AG04450 (cell line): ENCODE measurements at places on chromosomes 13 and 19.

GRCh38 chr19:2345794-2346663, 14.0 kb upstream of the TMPRSS9 start:
- no peak for DNase-seq

DNA sequence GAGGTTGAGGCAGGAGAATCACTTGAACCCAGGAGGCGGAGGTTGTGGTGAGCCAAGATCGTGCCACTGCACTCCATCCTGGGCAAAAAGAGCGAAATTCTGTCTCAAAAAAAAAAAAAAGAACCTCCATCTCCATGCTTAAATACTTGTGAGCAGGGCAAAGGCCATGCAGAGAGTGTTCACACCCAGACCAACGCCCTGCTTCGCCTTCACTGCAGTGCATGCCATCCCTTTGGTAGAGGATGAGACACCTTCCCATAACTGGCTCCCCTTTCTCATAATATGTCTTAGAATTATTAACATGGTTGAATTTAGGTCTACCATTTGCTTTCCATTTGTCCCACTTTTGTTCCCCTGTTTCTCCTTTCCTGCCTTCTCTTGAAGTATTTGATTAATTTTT, 15.4 kb downstream of the BBC3 start:
- no peak for DNase-seq

GRCh38 chr19:16419669-16420335, 52.0 kb downstream of the EPS15L1 start:
- no peak for DNase-seq

- no peak for DNase-seq
Observed at GRCh38 chr19:4313847-4314490, 9.6 kb downstream of the FSD1 start.

- DNase-seq = no peak
Observed at GRCh38 chr13:113164492-113164891, 6.0 kb downstream of the PROZ start.

DNA sequence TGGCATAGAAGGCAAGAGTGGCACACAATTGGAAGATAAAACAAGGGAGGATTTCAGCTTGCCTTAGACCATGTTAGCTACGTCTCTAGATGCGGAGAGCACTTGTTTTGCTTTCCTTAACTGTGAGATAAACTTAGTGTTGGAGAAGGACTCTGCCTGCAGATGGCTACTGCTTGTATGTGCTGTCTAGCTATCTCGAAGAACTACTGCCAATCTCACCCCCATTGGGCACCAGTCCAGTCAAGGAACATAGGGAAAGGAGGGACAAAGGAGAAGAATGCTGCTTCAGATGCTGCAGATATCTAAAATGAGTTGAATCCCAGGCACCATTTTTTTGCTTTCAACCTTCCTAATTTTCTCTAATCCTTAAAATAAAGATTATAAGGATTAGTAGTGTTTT, 726.0 kb upstream of the ARGLU1 start:
- no peak for DNase-seq

GRCh38 chr13:26623125-26623524, 65.6 kb downstream of the WASF3 start:
- no peak for DNase-seq

GRCh38 chr19:662207-662961, 630 bp downstream of the RNF126 start:
- DNase-seq = no peak

DNA sequence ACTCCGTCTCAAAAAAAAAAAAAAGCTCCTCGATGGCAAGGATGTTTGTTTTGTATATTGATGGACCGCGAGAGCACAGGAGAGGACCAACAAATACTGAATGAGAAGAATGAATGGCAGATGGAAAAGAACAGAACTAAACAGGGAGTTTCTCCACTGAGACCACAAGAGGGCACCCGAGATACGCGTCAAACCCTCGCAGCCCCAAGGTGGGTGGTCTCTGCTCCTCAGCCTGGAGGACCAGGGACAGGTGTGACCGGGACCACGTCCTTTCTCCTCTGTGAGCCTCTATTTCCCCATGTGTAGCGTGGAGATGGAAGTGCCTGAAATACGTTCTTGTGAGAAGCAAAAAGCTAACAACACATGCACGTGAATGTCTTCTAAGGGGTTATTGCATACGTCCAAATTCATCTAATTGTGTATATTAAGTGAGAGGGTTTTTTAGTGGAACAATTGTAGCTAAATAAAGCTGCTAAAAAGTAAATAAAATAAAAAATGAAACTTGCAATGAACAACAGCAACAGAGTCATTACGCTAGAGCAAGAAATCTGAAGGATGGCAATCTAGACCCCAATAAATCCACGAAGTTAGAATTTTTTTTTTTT, 8.3 kb upstream of the CDC42EP5 start:
- no peak for DNase-seq

GRCh38 chr13:33206425-33206824, 79.1 kb downstream of the STARD13 start:
- no peak for DNase-seq

DNA sequence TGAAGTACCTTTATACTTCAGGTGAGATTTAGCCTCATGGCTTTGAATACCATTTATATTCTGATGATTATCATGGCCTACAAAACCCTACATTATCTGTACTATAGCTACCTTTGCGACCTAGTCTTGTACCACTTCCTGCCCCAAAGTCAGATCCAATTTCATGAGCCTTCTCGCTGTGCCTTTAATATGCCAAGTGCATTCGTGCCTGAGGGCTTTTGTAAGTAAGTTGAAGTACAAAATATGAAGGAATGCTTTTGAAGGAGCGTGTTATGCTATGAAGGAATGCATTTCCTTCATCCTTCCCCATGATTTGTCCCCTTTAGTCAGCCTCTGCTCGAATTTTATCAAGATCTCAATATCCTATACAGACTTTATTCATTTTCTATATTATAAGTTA, 9.2 kb upstream of the RASL11A start:
- DNase-seq = no peak

- no peak for DNase-seq
Observed at GRCh38 chr19:33241091-33241529, 15.5 kb upstream of the SLC7A10 start.

DNA sequence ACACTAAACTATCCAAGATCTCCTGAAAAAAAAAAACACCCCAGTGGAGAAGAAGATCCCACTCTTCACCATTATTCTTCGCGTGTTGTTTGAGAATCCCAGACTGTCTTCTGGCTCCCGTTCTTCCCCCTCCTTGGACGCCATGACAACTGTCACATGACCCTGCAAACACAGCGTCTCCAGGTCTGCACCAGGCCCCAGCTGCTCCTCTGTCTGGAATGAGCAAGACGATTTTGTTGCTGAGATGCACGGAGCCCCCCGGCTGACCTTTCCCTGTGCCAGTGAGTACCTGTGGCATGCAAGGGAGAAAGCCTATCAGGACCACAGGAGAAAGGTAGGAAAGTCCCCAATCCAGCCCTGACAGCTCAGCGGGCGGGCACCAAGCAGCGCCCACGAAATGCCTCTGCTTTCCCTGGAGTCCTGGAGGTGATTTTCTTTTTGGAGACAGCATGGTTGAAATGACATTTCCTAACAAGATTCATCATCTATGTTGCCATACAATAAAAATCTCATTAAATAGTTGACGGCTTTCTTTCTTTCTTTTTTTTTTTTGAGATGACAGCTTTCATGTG, at the start of gene CFAP97D2:
Gene CFAP97D2, plus strand, starts transcription at position 171 of the 572 bp plus-strand sequence. Its CDS starts 74 bp downstream, at position 245.
- no peak for DNase-seq

GRCh38 chr19:35009424-35010415, 9.6 kb downstream of the GRAMD1A start:
- no peak for DNase-seq

- DNase-seq = peak; percentile 49
Observed at GRCh38 chr13:66665991-66666390, 564.1 kb downstream of the PCDH9 start.

GRCh38 chr13:30714629-30715371, 20.5 kb upstream of the ALOX5AP start:
- no peak for DNase-seq

DNA sequence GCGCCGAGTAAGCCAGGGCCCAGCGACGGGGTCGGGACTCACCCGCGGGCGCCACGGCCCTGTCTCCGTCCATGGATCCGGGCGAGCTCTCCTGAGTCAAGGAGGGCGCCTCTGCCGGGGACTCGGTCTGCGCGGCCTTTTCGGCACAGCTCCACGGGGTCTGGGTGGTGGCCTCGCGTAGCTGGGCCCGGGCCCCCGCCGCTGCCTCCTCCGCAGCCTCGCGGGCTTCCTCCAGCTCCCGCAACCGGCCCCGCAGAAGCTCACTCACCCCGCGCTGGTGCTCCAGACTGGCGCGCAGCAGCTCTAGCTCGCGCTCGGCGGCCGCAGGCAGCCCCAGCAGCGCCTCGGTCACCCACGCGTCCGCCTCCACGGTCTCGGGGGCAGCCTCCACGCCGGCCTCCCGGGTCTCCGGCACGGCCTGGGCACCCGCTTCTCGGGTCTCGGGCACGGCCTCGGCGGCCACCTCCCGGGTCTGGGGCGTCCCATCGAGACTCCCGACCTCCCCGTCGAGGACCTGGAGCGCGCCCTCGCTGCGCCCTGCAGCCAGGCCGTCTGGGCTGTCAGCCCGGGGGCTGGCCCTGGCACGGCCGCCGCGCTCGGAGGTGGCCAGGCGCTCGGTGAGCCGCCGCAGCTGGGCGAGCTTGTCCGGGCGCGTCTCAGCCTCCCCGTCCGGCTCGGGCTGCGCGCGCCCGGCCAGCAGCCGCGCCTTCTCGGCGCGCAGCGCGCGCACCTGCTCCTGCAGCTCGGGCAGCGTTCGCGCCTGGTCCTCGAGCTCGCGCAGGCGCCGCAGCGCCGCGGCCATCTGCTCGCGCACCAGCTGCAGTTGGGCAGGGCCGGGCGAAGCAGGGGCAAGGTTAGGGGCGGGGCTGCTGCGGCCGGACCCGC, 8.4 kb downstream of the KANK3 start:
- DNase-seq = no peak

DNA sequence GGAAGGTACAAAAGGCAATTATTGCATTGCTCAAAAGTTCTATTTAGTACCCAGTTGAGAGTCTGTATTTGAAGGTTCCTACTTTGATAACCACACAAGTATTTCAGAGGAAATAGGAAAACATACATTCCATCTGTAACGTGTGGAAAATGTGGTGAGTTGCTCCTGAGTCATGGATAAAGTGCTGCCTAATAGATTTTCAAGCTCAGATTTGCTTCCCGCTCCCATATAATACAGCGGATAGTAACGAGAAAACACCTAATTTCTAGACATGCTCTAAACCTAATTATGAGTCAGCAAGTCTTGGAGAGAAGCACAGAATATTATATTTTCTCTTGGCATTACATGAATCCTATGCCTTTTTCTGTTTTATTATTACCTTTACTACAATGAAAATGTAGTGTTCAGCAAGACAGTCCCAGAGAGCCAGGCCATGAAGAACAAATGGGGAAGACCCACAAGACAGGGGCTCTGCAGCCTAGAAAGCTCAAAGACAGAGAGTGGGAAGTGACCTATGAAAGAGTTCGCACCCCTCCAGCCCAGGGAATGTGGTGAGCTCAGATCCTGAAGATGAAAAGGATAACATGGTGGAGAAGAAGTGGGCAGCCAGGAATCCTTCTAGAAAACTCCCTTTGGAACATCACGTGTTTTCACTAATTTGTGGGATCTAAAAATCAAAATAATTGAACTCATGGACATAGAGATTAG, 116.1 kb downstream of the STARD13 start:
- peak; percentile 50 for DNase-seq

- no peak for DNase-seq
Observed at GRCh38 chr13:22765547-22765946, 415.2 kb upstream of the SGCG start.

GRCh38 chr19:16544473-16545231, 2.4 kb upstream of the CHERP start:
- no peak for DNase-seq

DNA sequence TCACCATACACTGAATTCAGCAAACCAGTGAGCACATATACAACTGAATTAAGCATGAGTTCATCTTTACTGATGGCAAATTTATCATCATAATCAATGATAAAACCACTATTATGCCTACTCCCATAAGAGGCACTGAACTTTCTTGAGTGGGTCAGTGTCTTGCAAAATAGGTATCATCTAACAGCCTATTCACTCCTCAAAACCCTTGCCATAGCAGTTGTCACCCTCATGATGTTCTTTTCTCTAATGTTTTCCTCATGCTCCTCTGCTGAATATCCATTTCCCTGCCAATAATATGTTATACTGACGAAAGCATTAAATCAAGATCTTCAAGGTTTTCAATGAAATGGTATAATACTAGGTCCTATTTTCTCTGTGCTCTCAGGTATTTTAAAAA, 5.6 kb downstream of the ARGLU1 start:
- DNase-seq = no peak

DNA sequence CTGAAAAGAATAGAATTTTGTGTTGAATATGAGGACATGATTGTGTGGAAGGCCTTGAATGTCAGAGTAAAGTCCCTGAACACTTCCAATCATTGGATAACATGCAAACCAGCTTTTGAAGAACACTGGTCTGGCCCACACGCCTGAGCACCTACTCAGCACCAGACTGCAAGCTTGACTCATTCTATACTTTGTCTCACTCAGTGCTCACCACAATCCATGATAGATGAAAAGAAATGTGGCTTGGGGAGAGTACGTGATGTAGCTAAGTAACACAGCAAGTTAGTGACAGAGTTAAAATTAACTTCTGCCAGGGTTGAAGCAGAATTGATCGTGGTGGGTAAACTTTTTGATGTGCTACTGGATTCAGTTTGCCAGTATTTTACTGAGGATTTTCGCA, 12.0 kb downstream of the DLEU7 start:
- DNase-seq = no peak

DNA sequence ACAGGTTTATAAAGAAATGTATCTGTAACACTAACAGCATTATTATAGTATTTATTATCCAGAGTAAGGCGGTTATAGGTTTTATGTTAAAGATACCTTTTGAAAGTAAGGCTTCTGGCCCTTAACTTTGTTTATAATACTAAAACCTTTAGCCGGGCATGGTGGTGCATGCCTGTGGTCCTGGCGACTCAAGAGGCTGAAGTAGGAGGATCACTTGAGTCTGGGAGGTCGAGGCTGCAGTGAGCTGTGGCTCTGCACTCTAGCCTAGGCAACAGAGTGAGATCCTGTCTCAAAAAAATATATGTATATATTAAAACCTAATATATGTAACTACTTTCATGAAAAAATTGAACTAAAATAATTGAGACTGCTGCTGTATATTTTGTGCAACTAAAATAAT, 98.7 kb upstream of the KLF5 start:
- no peak for DNase-seq

- no peak for DNase-seq
Observed at GRCh38 chr13:27427641-27428040, 3.2 kb downstream of the GTF3A start.

GRCh38 chr13:59012731-59013130, 1151.0 kb downstream of the DIAPH3 start:
- no peak for DNase-seq

DNA sequence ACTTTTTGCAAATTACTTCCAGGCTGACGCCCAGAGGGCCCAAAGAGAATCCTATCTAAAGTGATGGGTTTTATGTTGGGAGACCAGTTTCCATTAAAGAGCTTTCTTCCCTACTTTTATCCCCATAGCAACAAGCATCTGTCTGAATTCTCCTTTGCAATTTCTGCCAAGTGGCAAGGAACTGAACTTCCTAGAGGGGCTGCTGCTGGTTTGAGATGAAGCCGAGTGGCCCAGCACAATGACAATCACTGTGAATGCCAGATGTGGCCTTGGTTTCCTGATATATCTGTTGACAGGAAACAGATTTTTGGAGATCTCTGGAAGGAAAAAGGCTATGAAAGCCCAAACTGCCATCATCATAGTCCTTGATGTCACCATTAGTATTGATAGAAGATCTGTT, 198.6 kb downstream of the OXGR1 start:
- no peak for DNase-seq
